Skeletal muscle tissue (tissue), 5 donors: ENCODE measurements at places on chromosomes 6 and 20. TPM values are rescaled to one million over a fixed set of nuclear protein-coding genes. Genes with fewer than 3 reads are reported as not detected.

RRAGD gene
- total RNA-seq: 65.8 TPM

CAGE1 gene
- not detected for total RNA-seq

EFCAB8 gene
- total RNA-seq: not detected

MOXD1 gene
- 1.0 TPM for total RNA-seq

ZSCAN31 gene
- 12.5 TPM for total RNA-seq

NKAIN2 gene
- total RNA-seq: 3.1 TPM

STX11 gene
- 2.1 TPM for total RNA-seq

OPN5 gene
- not detected for total RNA-seq

HAO1 gene
- total RNA-seq: not detected

PRPH2 gene
- 5.7 TPM for total RNA-seq

HLA-DQA1 gene
- 1.0 TPM for total RNA-seq

RCAN2 gene
- total RNA-seq: 1.6 TPM

ULBP2 gene
- not detected for total RNA-seq

THBD gene
- 6.8 TPM for total RNA-seq

TBX18 gene
- 22.4 TPM for total RNA-seq

RAET1L gene
- total RNA-seq: not detected

ACTL10 gene
- total RNA-seq: 1.0 TPM

MRAP2 gene
- total RNA-seq: 40.2 TPM

GPSM3 gene
- total RNA-seq: 1.6 TPM

HLA-DPA1 gene
- 14.6 TPM for total RNA-seq

FAM184A gene
- 10.4 TPM for total RNA-seq

CFAP206 gene
- not detected for total RNA-seq

CAP2 gene
- 47.5 TPM for total RNA-seq

MLN gene
- not detected for total RNA-seq

HLA-DRB1 gene
- total RNA-seq: 28.7 TPM

SKIC2 gene
- 25.1 TPM for total RNA-seq

GJA10 gene
- not detected for total RNA-seq

E2F1 gene
- total RNA-seq: 5.2 TPM
